ENCODE measurements at places on chromosomes 3 and 15.

GRCh38 chr3:120928991-120929390 lies 21.0 kb downstream of the STXBP5L start:
- DNase-seq, result no peak

DNA sequence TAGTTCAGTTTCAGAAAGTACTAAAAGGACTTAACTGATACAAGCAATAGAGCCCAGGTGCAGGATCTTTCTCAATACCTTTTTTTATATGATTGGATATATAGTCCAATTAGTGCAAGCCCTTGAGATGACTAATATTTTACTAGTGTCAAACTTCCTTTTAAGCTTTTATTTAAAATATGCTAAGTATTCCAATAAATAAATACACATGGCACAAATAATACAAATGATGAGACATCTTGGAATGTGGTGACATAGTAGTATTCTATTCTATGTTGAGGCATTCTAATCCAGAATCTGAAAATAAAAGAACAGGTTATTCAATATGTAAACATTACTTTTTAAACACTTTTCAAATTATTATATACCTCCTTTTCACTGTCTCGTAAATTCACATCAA lies 670.0 kb downstream of the SI start:
- no peak for DNase-seq

GRCh38 chr3:59483191-59483590 lies 433.4 kb upstream of the CFAP20DC start:
- DNase-seq, result no peak

DNA sequence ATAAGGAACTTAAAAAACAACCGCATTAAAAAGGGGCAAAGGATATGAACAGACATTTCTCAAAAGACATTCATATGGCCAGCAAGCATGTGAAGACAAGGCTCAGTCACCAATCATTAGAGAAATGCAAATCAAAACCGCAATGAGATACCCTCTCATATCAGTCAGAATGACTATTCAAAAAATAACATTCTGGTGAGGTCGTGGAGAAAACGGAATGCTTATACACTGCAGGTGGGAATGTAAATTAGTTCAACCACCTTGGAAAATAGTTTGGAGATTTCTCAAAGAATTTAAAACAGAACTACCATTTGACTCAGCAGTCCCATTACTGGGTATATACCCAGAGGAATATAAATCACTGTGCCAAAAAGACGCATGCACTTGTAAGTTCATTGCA lies 496.6 kb upstream of the SGO1 start:
- no peak for DNase-seq

GRCh38 chr3:30673425-30674341 lies 67.3 kb downstream of the TGFBR2 start:
- DNase-seq, result no peak

GRCh38 chr3:126344380-126345041 lies 12.7 kb downstream of the KLF15 start:
- no peak for DNase-seq

DNA sequence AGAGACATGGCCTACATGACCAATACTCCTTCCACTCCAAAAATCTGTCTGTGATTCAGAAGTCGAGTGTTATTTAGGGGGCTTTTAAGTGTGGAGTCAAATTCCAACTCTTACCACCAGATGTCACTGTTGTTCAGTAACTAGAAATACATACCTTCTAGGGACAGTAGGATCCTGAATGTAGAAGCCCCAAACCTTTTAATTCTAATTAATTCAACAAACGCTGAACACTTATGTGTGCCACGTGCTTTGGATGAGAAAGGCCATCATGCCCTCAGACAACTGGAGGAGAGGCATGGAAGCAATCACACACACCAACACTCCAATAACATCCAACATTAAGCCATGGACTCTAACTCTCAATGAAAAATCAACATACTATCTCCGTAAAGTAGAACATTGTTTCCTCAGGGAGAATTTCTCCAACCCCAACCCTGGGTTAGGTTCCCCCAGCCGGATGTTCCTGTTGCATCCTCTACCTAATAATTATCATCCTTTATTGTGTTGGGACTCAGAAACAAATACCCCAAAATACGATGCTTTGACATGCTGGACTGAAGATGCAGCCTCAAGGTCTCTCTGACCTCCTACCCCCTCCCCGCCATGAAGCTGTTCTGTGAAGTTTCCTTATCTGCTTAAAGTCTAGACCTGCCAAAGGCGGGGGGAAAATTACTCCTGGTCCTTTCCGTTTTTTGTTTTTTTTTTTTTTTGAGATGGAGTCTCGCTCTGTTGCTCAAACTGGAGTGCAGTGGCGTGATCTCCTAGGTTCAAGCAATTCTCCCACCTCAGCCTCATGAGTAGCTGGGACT lies 8.0 kb upstream of the CCDC13 start:
- peak; percentile 42 for DNase-seq

GRCh38 chr3:111669926-111670630 lies 74.9 kb upstream of the ZBED2 start:
- no peak for DNase-seq

DNA sequence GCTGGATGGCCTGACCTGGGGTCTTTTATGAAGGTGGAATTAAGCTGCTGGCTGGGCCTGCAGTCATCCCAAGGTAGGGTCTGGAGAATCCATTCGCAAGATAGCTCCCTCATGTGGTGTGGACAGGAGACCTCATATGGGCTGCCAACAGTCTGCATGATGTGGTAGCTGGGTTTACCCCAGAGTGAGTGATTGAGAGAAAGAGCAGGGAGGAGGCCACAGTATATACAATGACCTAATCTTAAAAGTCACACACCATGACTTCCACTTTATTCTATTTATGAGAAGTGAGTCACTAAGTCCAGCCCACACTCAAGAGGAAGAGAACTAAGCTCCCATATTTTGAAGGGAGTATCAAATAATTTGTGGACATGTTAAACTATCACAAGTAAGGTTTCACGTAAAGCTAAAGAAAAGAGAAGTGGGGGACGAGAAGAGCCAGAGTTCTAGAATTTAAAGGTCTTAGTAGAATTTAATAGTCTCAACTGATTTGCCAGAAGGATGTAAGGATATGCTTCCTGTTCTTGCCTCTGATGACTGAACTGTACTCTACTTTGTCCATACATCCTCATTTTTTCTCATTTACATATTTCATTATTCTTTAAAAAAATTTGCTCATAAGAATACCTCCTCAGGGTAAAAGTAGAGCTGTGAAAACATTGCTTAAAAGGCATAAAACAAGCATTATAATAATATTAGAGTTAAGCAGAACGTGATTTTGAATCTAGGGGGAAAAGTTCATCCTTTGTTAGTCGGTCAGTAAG lies 184.4 kb downstream of the PEX5L start:
- no peak for DNase-seq

GRCh38 chr3:87053553-87053952 lies 62.6 kb upstream of the VGLL3 start:
- no peak for DNase-seq

DNA sequence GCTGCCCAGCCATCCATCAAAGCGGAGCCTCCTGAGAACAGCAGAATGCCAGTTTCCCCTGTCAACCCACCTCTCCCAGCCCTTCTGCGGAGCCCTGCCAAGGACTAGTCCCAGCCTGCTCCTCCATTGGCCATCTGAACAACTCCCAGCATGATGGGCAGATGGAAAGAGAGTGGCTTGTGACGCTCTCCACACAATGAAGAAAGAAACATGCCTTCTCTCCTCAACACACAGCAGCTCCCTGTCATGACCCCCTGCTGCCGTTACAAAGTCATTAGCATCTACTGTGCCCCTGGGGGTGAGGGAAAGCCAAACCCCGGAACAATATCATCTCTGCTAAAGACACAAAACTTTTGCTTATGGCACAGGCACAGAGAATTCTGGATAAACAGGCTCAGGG lies 33.6 kb downstream of the MECOM start:
- DNase-seq, result no peak

- DNase-seq, result no peak
Measured at GRCh38 chr15:47756872-47757271, 39.6 kb downstream of the SEMA6D start.

DNA sequence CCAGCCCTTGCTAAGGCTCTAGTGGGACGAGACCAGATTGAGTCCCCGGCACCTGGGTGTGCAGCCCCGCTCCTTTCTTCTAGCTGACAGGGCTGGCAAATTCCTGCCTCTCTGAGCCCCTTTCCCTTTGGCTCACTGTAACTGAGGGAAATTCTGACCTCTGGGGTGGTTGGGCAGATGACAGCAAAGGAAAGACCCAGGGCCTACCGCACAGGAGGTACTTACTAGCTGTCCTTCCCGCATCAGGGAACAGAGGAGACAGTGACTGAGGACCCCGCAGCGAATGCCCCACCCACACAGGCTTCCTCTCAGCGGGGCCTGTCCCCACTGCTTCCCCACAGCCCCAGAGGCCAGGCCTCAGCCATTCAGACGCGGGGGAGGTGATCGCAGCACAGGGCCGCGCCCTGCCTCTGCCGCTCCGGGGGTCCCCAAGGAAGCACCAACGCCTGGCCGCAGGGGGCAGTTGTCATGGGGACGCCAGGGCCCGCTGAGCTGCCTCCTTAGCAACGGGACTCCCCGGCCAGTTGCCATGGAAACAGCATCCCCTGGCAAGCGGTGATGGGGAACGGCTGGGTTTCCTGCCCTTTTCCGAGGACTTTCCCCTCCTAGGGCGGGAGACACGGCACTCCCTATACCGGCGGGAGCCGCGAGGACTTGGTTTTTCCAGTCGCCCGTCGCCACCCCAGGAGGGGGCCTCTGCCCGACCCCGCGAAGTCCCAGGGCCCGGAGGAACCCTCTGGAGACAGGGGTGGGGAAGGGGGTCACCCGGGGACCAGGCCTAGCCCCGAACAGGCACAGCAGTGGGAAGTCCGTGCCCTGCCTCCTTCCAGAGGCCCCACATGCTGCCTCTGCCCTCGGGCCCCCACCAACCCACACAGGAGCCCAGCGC lies 50.1 kb downstream of the HCN4 start:
- no peak for DNase-seq

DNA sequence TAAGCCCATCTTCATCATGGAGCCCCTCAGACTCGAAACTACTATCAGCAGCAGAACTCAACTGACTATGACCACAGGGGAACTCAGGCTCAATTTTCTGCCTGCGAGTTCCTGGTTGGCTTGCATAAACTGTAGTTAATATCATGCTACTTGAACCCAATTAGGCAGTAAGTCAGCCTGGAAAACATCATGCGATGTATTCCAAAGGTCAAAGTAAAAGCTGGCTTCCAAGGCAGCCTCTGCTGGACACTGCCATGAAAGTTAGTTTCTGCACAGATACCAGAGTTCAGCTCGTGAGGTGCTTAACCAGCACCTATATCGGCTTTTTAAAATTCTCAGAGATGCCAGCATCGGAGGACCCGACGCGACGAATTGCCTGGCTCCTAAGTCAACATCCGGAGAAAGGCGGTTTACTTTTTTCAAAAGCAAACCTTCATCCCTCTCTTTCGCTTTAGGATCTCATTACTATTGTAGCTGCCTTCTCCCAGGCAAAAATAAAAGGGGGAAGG lies 3.8 kb downstream of the ANP32A start:
- peak; percentile 21 for DNase-seq

GRCh38 chr3:97930018-97930417 lies 42.2 kb downstream of the RIOX2 start:
- no peak for DNase-seq

GRCh38 chr3:45132568-45133211 lies 13.5 kb downstream of the CDCP1 start:
- no peak for DNase-seq

DNA sequence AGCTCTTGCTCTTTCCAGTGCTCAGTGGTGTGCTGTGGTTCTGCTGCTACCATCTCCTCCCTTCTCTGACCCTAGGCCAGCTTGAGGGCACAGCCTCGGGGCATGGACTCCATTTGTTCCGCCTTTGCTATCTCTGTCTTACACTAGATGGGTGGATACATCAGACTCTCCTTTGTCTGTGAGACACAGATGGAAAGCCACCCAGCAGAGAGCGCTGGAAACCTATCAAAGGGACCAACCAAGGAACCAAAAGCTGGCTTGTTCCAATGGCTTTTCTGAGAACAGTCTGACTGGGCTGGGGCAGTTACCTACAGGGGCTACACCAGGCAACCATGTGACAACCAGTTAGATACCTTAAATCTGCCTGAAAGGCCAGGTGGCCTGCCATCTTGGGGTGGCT lies 63.8 kb downstream of the NPTN start:
- no peak for DNase-seq

DNA sequence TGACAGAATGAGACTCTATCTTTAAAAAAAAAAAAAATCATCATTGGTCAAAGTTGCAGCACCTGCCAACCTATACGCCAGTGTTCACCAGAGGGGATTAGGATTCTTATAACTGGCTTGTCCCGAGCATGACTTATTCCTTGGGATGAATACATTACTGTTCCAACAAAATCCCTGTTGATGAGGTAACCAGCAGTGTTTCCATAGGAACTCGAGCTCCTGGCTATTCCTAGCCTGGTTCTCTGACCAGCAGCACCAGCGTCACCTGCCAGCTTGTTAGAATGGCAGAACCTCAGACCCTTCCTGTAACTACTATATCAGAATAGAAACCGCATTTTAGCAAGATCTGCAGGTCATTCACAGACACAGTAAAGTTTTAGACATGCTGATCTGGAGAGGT lies 364.4 kb downstream of the PTPRG start:
- no peak for DNase-seq

- DNase-seq, result no peak
Measured at GRCh38 chr3:57937092-57937491, 71.1 kb upstream of the FLNB start.

DNA sequence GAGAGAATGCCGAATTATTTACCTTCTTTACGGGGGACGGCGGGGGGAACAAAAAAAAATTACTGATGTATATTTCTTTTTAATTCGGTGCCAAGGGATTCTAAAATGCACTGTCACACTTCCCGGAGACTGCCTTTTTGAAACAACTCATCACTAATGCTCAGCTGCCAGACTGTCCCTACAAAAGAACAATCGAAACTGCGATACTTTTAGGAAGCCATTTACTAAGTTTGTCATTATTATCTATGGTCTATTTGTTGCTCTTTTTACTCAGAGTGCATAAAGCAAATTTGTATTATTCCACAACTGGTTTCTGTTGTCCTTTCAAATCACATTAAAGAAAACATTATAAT lies 60.8 kb downstream of the TM4SF4 start:
- DNase-seq, result no peak

All from frontal cortex (tissue), 4 donors.